ENCODE measurements at places on chromosomes 6 and 20.
A peak's percentile ranks its signal among the peaks of the same experiment; 100 is the strongest.

GRCh38 chr6:168148231-168148849 is 69.3 kb upstream of the FRMD1 start:
- no peak for DNase-seq

DNA sequence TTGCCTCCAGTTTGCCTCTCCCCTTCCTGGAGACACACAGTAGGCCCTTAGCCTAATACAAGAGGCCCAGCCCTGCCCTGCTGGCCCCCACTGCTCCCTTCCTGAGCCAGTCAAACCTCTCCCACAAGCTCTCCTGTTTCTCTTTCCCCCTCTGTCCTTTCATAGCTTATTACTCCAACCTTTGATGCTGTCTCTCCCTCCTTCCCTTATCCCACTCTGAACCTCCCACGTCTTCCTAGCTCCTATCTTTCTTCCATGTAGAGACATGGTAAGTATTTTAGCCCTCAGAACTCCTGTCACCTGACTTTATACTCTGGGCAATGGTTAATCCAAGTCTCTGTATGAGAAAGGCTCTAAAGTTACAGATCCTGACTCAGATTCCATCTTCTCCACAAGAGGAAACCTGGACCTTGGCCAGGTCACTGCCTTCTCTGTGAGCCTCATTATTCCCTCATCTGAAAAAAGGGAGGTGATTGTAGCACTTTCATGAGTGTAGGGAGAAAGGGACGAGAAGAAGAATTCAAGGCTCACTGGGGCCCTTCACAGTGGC is 6.7 kb downstream of the TGIF2 start:
- DNase-seq = peak; percentile 33

DNA sequence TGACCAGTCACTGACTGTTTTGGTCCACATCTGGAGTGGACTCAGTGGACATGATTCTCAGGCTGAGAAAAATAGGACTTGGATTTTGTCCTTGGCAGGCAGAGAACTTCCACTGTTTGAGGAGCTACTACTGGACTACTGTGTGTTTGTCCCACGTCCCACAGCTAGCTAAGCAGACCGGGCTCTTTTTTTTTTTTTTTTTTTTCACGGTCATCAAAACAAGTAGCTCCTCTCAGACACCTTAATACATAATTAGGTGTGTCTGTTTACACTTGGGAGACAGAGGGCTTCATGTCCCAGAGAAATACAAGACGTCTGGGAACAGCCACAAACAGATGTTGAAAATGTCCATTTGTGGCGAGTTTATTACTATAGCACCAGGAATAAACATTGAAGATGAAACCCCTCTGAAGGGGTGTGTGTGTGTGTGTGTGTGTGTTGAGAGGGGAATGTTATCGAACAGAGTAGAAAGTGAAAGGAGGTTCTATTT is 155.0 kb upstream of the SUPT3H start:
- DNase-seq = peak; percentile 80

- no peak for DNase-seq
Observed at GRCh38 chr20:64264091-64264490, 8.5 kb downstream of the PCMTD2 start.

DNA sequence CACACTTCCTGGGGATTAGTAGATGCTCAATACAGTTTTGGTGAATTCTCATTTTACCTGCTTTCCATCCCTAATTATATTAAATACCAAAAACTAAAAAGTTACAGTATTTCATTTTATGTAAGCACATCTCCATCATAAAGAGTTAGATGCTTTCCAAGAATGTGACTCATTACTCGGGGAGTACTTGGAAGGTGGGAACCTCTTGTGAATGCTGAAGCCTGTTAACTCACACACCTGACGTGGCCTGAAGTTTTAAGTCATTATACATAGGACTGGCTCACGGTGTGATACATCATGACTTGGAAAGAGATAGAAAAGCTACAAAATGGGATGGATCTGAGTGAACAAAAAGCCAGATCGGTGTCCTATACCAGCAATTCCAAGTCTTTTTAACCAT is 2.2 kb upstream of the OSER1 start:
- peak; percentile 45 for DNase-seq

DNA sequence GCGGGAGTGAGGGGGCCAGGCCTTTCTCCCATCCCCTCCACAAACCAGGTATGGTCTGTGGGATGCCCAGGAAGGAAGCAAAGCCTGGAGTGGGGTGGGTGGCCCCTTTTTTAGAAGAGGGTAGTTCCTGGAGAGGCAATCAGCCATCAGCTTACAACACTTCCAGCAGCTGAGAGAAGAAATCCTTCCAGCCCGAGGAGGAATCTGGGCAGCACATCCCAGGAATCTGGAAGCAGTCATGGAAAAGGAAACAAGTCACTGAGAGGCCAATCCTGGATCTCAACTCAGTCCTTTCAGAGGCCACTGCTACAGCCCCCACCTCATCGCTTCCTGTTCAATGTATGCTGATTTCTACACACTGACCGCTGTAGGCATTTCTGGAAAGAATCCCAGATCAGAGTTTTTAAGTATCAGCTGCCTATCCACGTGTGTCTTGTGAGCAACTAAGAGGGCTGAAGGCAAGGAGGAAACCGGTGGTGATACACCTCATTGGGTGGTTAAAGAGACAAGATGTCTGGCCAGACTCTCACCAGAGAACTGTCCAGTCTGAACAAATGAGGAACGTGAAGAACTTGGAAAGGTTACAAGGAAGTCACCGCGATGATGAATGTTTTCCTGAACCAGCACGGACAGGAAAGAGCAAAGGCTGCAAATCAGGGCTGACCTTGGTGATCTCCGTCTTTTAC is 92.9 kb upstream of the SHLD1 start:
- peak; percentile 97 for DNase-seq

DNA sequence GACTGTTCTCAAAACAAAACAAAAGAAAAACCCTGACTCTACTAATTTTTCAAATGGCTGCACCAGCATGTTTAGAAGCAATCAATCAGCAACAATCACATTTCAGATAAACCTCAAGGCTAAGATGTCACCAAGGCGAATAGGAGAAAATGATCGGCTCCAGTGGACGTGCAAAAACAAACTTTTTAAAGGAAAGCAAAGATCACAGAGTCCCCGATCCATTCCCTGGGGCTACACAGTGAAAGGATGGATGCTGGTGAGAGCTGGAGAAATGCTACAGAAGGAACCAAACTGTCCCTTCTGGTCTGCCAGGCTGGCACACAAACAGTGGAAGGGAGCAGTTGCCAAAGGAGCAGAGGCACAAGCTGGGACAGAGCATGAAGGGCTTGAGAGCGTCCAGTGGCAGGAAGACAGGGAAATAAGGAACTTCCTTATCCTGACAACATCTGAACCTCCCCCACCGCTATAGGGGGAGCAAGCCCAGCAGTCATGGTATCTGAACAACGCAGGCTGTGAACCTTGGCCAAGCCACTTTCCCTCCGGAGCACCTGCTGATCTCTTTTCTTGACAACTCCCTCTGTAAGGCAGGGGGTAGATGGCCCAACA is 73.7 kb upstream of the HIVEP1 start:
- no peak for DNase-seq

DNA sequence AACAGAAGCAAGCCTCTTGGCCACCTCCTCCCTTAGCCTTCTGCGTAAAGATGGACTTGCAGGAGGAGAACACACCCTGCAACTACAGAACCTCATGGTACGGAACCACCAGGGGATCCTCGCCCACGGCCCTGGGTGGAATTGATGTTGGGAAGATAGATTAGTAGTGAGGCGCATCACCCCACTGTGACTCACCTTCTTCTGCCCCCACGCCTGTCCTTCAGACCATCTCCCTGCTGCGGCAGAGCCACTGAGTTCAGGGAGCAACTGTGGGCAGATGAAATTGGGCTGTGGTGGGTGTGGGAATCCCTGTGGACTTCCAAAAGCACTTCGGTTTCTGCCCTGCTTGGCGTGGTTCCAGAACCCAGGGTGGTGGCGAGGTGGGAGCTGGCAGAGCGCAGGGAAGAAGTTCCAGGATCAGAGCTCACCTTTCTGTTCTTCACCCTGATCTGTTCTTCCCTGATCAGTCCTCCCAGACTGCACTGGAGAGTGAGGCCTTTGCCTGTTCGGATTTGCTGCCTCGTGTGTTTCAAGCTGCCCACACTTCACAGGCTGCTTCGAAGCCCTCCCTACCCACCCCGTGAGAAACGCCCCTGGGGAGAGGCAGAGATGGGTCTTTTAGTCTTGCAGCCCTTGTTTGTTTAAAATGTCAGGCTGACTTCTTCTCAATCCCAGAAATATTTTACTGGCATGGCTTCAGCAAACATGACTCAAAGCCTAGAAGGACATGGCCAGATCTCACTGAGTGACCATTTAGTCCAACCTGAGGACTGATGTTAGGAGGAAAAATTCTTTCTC is 92.8 kb upstream of the MLN start:
- peak; percentile 3 for DNase-seq

GRCh38 chr6:15818044-15818443 is 155.2 kb upstream of the DTNBP1 start:
- no peak for DNase-seq

DNA sequence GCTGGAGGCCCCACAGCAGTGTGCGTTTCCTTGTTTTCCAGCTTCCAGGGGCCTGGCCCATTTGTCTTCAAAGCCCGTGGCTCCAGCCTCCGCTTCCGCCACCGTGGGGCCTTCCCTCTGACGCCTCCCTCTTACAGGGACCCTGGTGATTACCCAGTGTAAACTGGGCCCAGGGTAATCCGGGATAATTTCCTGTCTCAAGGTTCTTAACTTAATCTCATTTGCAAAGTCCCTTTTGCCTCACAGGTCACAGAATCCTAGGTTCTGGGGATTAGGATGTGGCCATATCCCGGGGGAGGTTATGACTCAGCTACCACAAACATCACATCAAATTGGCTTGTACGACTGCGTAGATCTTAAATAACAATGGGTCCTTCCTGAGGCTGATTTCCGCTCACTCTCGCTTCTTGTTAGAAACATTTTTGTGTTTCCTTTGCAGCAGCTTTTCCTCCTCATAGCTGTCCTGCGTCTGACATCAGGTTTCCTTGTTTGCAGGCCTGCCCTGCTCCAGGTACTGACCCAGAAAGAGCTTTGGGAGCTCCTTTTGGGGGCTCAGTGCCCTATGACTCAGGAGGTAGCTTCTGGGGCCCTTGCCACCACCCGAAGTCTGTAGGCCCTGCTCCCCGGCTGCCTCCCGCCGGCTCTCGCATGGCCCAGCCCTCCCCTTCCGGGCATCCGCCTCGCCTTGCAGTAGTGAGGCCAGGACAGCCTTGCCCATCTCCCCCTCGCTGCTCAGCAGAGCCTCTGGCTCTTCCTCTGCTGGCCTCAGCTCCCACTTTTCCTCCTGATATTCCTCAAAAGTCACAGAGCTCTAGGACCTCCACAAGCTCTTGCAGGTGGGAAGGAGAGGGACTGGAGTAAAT is 100.5 kb downstream of the ERMARD start:
- DNase-seq = peak; percentile 25

GRCh38 chr20:53245574-53245973 is 273.4 kb downstream of the TSHZ2 start:
- DNase-seq = no peak

DNA sequence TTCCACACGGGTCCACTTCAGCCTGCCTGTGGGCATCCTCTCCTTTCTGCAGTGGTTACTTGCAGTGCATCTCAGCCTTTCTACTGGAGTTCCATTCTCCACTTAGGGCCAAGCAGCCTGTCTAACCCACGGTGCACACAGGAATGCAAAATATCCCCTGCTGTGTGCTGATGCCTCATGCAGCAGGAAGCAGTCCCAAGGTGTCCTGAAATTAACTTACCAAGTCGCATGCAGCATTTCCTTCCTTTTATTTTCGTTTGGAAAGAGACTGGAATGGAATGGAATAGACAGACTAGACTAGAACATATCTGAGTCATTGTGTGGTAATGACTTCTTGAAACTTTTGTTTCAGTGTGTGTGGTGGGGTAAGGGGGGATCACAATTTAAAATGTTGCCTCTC is 25.9 kb upstream of the FOXQ1 start:
- DNase-seq = peak; percentile 22

GRCh38 chr6:38676974-38677544 is 25.9 kb downstream of the GLO1 start:
- DNase-seq = no peak

DNA sequence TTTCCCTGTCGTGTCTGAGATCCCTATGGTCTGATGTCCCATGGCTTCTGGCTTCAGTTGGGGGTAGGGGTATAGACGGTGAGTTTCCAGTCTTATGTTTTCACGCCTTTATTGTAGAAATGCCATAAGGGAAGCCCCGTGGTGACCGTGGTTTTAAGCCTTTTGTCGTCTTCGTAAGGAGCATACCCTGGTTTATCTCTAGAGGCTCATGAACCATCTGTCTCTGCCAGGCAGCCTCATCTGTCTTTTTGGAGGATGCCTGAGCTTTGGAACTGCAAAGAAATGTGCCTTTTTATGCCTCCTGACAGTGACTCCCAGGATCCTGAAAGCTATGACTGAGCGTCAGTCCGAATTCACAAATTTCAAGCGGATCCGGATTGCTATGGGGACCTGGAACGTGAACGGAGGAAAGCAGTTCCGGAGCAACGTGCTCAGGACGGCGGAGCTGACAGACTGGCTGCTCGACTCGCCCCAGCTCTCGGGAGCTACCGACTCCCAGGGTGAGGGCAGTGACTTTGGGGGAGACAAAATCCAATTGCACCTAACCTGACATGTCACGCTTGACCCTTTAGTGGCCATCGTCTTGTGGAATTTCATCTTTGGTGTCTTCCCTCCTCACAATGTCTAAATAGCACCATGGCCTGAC is 84.6 kb downstream of the SYNJ2 start:
- no peak for DNase-seq

DNA sequence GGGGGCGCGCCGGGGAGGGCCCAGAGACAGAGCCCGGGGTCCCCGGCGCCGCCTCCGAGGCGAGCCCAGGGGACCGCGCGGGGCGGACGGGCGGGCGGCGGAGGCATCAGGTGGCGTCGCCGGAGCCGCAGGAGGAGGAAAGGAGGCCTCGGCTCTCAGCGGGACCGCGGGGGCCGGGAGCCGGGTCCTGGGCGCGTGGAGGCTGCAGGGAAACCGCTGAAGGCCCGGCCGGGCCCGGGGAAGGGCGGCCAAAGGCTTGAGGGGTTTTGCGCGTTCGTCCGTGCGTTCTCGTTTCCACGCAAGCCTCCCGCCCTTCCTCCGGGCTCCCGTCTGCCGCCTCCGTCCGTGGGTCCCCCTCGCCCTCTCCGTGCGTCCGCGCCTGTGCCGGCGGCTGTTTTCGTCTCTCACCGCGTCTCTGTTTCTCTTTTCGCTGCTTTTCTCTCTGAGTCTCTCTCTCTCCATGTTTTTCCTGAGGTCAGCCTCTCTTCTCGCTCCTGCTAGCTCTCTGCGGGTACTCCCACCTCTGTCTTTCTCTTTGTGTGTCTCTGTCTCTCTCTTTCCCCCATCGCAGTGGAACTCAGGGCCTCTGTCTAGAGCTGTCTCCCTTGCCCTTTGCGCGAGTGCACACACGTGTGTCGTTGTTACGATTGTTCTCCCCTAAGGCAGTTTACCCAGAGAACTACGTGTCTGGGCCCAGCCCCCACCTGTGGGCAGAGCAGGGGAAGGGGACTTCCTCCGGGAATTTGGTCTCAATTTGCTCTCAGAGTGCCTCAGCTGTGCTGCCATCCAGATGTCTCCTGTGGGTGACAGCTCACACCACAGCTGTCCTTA is 2.1 kb downstream of the IRF4 start:
- no peak for DNase-seq

Measured in fibroblast of lung (primary cell).